Activated CD4-positive, alpha-beta T cell treated with anti-CD3 and anti-CD28 coated beads for 24 hours (primary cell): ENCODE measurements at places on chromosomes 4 and X.

DNA sequence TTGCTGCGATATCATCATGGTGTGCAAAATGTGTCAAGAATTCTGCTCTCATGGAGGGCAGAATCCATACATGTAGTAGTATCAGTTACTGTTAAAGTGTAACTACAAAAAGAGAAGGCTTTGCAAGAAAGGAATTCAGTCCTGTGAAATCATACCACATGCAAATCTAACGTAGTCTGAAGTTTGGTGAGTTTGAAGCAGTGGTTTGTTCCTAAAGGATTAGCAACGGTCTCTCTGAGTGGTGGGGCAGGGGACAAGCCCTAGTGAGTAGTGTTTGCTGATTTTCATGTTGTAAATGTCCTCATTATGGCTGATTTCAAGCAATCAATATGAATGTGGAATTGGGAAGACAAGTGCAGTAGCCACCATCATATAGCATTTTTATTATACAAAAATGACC is 47.1 kb upstream of the CLNK start:
- DNase-seq, result no peak

DNA sequence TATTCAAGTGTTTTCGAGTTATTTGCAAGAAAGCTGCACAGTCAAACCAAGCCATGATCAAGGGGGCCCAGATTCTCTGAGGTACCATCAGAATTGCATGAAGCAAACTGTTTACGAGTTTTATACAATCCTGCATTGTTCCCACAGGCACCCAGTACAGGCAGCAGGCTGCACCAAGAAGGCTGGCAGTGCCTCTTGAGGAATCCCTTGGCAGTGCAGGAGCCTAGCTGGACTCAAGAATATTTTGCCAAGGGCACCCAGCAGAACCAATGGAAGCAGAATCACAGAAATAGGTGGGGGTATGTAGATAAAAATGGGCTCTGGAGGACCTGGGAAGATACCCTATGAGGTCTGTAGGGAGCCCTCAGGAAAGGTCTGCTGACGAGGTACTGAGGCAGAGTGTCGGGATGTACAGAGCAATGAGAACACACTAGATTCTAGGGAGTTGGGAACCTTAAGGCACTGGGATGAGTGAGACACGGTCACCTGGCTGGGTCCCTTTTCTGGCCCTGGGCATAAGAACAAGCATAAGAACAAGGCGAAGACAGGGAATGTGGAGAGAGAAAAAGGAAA is 2.5 kb upstream of the PLP1 start:
- DNase-seq, result no peak

DNA sequence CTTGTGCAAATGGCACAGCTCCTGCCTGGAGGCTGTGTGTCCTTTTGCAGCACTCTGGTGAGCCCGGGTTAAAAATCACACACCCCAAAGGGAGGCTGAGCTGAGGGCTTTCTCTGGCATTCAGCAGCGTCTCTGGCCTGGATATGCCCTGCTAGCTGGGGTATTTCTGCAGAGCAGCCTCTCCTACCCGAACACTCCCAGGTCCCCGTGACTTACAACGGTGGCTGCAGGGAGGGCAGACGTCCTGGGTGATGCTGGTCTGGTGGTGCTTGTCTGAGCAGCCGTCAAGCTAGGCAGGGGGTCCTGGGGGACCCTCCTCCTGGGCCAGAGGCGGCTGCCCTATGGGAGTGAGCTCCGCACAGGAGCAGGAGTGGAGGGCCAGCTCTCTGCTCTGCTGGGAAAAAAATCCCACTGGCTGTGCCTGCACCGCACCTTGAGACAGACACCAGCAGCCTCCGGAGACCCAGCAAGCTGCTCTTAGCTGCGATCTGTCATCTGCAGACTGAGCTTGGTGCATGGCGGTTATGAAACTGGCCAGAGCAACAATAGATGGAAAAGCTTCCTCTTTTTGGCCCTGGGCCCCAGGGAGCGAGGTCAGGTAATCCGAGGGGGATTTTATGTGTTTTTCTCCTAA is 41.3 kb upstream of the ASMTL start:
- DNase-seq, result no peak

- no peak for DNase-seq
Measured at GRCh38 chr4:146105464-146105863, 70.1 kb upstream of the LSM6 start.

DNA sequence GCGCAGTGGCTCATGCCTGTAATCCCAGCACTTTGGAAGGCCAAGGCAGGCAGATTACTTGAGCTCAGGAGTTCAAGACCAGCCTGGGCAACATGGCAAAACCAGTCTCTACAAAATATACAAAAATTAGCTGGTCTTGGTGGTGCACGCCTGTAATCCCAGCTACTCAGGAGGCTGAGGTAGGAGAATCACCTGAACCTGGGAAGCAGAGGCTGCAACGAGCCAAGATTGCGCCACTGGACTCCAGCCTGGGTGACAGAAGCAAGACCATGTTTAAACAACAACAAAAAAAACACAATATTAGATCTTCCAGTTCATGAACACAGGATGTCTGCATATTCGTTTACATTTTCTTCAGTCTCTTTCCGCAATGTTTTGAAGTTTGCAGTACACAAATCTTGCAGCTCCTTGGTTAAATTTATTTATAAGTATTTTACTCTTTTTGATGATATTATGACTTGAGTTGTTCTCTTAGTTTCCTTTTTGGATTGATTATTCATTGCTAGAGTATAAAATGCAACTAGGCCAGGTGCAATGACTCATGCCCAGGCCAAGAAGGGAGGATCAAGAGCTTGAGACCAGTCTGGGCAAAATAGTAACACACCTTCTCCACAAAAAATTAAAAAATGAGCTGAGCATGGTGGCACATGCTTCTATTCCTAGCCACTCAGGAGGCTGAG is 30.4 kb upstream of the ABCG2 start:
- no peak for DNase-seq

GRCh38 chr4:183499389-183499788 is 5.5 kb upstream of the ING2 start:
- DNase-seq, result no peak

- DNase-seq, result no peak
Measured at GRCh38 chrX:134631426-134632346, 26.6 kb downstream of the PLAC1 start.

DNA sequence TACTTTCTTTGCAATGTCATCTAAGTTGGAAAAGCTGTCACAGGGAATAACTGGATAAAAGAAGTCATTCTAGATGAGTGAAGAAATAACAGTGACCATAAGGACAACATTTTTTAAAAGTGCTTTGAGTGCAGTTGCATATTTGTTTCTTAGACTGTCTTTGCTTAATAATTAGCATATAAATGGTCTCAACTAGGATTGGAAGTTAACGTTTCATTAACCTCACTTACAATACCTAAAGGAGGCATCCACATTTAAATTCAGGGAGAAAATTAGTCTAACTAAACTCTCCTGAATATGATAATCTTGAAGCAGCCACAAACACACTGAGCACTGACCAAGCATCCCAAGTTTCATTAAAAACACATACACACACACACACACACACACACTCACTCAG is 780.7 kb downstream of the PCDH18 start:
- no peak for DNase-seq

DNA sequence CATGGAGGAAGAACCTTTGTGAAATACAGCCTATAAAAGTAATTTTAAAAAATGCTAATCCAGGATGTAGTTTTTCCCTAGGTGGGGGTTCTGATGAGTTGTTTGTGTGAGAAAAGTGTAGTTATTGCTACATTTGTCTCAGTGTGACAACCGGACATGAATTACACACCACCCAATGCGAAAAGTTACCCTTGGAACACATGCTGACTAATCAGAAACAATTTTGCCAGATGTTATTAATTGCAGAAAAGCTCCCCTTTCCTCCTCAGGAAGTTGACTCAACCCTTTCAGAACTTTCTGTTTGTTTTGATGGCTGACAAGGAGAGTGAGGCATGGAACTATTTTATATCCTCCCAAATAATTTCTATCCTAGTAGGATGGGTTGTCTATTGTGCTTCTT is 38.1 kb upstream of the EDA2R start:
- DNase-seq, result no peak
